Hepatocyte (in vitro differentiated cells): ENCODE measurements at places on chromosomes 11 and 22. TPM values are rescaled to one million over a fixed set of nuclear protein-coding genes. Genes with fewer than 3 reads are reported as not detected.

GRCh38 chr11:23956586-23956985, 540.3 kb upstream of the LUZP2 start:
- DNase-seq = no peak

Gene SLC6A5
- 0.03 TPM in 1 of 2 replicates, not detected in the other for total RNA-seq

DNA sequence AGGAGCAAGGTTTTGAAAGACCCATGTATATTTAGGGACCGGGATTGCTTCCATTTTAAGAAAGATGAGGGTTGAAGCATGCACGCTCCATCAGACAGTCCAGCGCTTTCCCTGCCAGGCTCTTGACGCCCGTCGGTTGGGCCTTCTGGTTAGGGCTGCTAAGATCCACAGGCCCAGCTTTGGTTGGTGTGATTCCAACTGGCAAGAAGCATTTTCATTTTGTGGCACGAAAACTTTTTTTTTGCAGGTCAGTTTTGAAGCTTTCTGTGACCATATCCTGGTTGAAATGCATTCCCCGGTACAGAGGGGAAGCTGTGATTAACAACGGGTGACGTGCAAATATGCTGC, 34.3 kb upstream of the MPPED1 start:
- DNase-seq = no peak

Gene CDC45
- total RNA-seq = 6.5 and 7.1 TPM in 2 replicates

- no peak for DNase-seq
Measured at GRCh38 chr11:132898021-132898420, 634.3 kb downstream of the OPCML start.

- DNase-seq = no peak
Measured at GRCh38 chr11:60100516-60100915, 12.1 kb downstream of the MS4A2 start.

Gene RGL4
- not detected in 2 replicates for total RNA-seq

Gene MPST
- total RNA-seq = 136 and 156 TPM in 2 replicates

DNA sequence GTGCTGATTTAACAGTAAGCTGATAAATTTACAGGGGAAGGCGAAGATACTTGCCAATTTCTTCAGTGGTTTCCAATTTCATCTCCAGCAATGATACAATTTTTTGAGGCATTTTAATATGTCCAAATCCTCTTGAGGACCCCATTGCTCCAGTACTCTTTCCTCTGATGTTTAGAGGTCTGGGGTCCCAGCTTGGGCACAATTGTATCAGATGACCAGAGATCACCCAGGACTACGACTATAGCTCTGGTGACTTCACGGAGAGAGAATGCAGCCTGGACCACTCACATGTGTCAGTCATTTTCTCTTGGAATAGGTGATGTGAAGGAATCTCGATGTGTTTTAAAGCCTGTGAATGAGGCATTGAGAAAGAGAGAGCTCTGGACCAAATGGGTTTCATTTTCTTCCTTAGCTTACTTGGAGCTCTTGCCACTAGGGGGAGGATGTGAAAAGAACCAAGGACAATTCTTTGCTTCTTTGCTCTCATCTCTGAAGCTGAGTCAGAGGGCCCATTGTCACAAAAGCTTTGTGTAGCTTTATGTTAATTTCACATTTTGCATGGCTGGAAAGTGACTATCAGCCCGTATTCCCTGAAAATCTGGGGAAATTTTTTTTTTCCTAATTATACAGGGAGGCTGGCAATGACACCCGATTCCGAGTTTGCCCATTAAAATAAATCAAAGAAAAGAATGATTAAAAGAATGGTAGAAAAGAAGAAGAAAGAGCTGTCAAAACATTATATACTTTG, 6.7 kb upstream of the CCDC90B start:
- DNase-seq = peak; percentile 83

DNA sequence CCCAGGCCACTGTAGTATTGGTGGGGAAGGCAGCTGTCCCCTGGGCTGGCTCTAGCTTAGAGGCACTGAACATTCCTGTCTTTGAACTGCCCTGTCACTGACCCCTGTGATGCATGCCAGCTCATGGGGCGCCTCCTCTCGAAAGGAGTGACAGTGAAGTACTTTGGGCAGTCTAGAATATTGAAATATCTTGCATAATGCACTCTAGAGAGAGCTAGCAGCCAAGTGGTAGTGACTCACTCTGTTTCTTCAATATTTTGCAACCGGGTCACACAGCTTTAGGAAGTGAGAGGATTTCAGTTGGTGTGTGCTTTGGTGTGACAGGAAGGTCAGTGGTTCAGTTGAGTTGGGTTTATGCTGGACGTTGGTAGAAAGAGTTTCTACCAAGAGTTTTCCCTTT, 35.5 kb upstream of the ST14 start:
- DNase-seq = peak; percentile 62

Gene OVOL1
- total RNA-seq = 26.0 and 26.3 TPM in 2 replicates

GRCh38 chr11:39542460-39542859, 1917.0 kb downstream of the LRRC4C start:
- peak; percentile 18 for DNase-seq

- peak; percentile 68 for DNase-seq
Measured at GRCh38 chr11:130407978-130408377, 20.4 kb downstream of the ADAMTS8 start.

Gene PGA4
- total RNA-seq = 2.0 and 7.1 TPM in 2 replicates

DNA sequence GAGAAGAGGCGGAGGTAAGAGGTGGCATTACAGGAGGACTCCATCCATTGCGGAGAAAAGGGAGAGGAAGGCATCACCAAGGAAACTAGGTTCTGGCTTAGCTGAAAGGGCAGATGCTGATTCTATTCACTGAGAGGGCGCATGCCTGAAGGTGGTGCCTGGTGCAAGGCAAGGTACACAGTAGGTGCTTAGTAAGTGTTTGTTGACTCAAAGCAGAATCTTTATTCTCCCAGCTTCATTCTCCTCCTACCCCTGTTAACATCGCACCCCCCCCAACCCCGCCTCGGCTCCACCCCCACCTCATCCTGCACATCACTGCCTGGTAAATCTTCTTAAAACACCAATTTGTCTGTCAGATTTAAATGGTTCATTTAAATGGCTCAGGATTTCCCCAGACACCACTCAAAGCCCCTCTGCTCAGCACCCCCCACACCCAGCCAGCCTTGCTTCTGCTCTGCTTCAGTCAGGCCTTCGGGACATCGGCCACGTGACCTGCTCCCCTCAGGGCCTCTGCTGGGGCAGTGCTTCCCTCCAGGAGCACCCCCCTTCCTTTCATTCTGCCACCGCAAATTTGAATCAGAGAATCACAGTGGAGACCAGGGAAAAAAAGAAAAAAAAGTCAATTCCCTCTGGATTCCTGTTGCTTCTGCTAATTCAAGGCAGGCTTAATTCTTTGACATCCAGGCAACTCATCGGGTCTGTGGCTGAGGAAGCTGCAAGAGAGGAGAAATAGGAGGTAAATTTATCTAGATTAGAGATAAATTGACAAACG, 17.8 kb upstream of the RCN1 start:
- no peak for DNase-seq

GRCh38 chr22:17106161-17106784, 14.9 kb downstream of the TMEM121B start:
- no peak for DNase-seq

Gene LTO1
- 13.4 and 32.9 TPM in 2 replicates for total RNA-seq

Gene PRRG4
- total RNA-seq = 9.2 and 12.1 TPM in 2 replicates

- peak; percentile 28 for DNase-seq
Measured at GRCh38 chr11:45568049-45568448, 97.4 kb downstream of the CHST1 start.

DNA sequence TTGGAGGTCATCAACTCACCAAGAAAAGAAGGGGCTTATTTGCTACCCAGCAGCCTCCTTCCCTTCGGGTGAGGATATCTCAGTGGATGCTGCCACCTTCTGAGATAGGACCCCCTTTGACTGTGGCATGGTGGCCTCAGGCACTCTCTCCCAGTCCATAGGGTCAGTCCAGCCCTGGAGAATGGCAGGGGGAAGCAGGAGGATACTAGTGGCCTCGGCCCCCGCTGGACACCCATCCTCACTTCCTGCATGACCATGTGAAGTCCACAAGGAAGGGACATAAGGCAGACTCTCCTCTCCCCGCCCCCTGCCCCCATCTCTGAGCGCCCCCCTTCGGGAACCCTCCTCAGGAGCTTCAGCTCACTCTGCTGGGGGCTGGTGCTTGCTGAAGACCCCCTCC, 24.4 kb downstream of the TPBGL start:
- no peak for DNase-seq

- DNase-seq = no peak
Measured at GRCh38 chr11:112096194-112096593, 9.5 kb downstream of the SDHD start.

DNA sequence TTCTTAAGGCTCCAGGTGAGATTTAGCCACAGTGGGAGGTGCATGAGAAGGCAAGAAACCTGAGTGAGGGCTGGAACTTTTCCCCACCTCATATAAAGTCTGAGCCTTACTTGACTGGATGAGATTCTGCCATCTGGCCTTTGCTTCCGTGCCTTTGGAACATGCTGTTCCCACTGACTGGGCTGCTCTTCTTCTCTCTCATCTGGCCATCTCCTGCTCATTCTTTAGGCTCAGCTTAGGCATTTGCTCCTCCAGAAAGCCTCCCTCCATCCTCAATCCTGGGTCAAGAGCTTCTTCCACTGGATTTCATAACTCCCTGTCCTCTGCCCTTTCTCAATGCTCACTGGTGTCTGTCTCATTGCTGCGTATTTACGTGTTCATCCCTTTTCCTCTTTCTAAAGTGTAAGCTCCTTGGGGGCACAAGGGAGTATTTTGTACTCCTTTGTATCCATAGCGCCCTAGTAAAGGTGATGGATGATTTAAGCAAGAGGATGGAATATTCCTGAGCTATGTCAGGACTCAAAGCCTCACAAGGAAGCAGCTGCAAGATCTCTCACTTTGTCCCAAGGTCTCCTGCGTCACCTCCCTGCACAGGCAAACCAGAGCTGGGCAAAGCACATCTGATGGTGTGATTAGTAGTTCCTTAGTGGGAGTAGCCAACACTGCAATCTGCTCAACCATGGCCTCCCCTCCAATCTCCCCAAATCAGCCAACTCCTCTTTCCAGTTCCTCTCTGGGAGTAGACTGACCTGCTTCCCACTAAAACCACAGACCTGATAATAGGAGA, 15.3 kb downstream of the HSPA8 start:
- no peak for DNase-seq

Gene CRYBA4
- total RNA-seq = not detected in 2 replicates

- peak; percentile 60 for DNase-seq
Measured at GRCh38 chr11:77515483-77515882, 41.6 kb upstream of the PAK1 start.

GRCh38 chr11:3659595-3660515, 11.3 kb downstream of the CHRNA10 start:
- DNase-seq = no peak

GRCh38 chr11:134333312-134333711, 1.5 kb downstream of the GLB1L2 start:
- no peak for DNase-seq

Gene SLC16A8
- total RNA-seq = not detected in 2 replicates

GRCh38 chr22:25182131-25183110, 17.2 kb upstream of the CRYBB3 start:
- no peak for DNase-seq

- no peak for DNase-seq
Measured at GRCh38 chr11:99884750-99885149, 802.3 kb upstream of the ARHGAP42 start.

Gene TSSK2
- total RNA-seq = not detected in 2 replicates

DNA sequence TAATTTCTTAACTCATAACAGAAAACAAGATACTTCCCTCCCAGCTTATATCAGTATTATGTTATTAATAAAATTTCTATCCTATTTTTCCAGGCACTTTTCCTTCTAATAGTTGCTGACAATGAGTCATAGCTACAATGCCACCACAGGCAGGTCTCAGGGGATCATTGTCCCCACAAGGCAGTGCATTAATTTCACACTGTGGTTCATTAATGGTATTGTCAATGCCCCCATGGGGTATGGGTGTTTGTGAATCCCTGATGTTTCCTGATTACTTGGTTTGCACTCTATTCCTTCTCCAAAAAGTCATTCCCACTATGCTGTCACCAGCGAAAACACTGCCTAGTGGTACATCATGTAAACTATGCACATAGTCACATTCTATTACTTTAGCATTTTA, 345.5 kb upstream of the CTSC start:
- no peak for DNase-seq

DNA sequence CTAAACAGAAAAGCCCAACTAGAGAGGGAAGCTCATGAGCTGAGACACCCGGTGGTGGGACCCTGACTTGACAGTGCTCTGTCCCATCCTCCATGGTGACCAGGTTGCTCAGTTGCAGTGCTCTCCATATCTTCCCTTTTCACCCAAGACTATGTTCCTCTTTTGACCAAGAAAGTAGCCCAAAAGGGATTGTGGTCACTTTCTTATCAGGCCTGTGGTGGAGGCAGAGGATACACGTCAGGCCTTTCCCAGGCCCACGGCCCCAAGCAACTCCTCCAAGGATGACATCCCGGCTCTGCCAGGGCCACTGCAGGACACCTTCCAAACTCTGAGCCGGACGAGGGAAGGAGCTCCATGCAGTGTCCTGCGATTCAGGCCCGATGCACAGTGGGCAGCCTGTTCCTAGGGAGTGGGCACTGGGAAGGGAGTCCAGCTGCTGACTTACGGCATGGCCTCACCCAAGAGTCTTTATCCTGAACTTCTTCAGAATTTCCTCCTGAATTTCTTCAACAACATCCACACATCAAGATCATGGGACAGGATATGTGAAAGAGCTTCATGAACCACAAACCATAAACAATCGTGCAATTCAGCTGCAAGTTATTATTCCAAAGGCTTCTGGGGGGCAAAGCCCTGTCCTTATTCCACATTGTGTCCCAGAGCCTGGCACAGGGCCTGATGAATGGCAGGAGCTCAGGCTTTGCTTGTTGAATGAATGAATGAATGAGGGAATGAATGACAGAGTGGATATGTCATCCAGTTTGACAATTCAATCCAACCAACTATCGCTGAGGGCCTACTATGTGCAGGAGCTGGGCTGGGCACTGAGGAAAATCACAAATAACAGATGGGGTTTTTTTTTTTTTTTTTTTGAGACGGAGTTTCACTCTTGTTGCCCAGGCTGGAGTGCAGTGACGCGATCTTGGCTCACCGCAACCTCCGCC, 36.0 kb upstream of the MYH9 start:
- DNase-seq = no peak

DNA sequence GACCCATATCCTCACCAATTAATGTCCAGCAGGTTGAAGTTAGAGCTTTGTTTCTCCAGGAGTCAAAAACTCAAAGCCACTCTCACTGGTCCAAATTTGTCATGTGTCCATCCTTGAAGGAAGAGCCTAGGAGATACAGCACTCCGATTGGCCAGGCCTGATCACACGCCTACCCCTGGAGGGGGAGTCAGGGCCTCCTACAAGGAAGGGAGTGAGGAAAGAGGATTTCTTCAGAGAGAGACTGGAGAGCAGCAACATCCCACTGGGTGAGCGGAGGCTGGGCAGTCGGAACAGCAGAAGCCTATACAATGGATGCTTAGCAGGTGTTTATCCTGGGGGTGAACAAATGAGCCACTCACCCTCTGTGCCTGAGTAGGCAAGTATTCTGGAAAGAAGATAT, 113.9 kb downstream of the TRIM29 start:
- no peak for DNase-seq
